Stimulated activated CD8-positive, alpha-beta memory T cell treated with anti-CD3 and anti-CD28 coated beads, Interleukin-15, amount 100 ng/mL, for 1 hour (primary cell): ENCODE measurements at places on chromosomes 5 and 9.

DNA sequence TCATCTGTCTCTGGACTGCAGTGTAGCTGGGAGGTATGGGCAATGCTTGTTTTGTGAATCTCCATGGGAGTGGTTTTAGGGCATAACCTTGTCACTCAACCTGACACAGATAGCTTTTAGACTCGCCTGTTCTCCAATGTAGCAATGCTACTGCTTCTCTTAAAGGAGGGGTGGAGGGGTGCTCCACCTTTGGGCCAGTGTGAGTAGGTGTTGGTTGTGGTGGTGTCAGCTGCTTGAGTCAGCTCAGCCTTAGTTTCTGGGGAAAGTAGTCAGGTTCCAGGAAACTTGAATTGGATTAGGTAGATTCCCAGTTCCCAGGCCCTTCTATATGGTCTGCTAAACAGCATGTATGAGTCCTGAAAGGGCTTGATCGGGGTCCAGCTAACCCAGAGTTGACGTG lies 91.1 kb upstream of the PLPPR1 start:
- no peak for DNase-seq

GRCh38 chr5:130077007-130077406 lies 172.7 kb downstream of the CHSY3 start:
- no peak for DNase-seq

DNA sequence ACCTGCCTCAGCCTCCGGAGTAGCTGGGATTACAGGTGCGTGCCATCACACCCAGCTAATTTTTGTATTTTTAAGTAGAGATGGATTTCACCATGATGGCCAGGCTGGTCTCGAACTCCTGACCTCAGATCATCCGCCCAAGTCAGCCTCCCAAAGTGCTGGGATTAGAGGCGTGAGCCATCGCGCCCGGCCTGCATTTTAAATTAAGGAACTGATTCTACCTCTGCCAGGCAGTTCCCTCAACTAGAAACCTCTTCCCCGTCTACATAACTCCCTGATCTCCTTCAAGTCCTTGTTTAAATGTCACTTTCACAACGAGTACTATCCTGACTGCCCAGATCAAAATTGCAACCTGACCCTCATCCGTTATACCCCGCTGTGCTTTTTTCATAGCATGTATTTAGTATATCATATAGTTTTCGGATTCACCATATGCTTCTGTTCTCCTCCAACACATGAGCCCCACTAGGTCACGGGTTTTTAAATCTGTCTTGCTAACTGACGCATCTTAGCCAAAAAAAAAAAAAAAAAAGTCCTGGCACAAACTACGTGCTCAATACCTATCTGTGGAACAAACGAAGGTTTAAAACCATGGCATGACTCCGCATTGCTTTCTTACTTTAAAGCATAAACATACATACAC lies 858 bp upstream of the SOWAHA start:
- no peak for DNase-seq

DNA sequence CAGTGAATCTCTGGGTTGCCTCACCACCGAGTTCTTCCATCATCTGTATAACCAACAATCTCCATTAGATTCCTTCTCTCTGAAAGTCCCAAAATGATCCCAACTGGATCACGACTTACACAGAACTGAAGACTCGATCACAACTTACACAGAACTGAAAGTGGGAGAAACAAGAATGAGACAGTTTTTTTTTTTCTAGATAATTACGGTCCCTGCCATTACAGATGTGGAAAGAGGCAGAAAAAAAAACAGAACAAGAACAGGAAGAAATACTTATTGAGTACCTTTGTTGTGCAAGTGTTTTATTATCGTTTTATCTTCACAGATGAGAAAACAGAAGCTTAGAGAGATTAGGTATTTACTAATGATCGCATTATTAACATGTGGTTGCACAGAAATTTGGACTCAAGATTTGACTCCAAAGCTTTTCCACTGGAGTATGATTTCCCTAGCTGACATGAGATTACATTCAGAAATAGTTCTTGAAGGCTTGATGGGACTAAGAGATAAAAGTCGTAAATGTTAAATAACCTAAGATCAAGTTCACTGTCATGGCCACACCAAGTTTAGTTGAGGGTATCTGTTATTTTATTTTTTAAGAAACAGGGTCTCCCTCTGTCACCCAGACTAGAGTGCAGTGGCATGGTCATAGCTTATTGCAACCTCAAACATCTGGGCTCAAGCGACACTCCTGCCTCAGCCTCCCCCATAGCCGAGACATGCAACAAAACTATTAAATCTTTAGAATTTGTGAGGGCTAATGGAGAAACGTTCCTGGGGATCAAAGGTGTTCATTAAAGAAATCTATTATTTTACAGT lies 8.9 kb downstream of the PLK2 start:
- no peak for DNase-seq

GRCh38 chr5:38821679-38822078 lies 24.1 kb upstream of the OSMR start:
- no peak for DNase-seq

DNA sequence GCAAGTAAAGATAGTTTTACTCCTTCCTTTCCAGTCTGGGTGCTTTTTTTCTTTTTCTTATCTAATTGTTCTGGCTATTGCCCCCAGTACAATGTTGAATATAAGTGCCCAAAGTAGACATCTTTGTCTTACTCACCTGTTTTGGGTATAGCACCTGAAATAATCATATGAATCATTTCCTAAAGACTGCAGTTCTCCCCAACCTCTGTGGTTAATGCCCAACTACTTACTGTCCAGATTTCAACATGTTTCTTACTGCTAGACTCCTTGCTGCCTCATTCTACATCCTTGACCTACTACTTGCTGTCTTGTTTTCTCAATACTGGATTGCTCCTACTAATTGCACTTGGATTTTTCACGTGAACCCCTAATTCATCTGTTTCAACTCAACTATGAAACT lies 8.8 kb upstream of the HSDL2 start:
- no peak for DNase-seq

GRCh38 chr9:128088253-128088945 lies 20.4 kb downstream of the SLC25A25 start:
- DNase-seq: no peak

DNA sequence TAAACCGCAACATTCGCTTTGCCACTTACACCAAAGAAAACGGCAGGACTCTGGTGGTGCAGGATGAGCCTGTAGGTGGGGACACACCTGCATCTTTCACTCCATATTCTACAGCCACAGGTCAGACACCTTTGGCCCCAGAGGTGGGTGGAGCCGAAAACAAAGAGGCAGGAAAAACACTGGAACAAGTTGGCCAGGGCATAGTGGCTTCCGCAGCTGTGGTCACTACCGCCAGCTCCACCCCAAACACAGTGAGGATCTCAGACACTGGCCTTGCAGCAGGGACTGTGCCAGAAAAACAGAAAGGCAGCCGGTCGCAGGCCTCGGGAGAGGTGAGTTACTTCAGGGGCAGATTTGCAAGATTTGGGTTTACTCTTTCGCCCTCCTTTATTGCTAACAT lies 33.8 kb downstream of the KDM3B start:
- DNase-seq: no peak

GRCh38 chr9:76796296-76796695 lies 32.1 kb downstream of the PCA3 start:
- no peak for DNase-seq

DNA sequence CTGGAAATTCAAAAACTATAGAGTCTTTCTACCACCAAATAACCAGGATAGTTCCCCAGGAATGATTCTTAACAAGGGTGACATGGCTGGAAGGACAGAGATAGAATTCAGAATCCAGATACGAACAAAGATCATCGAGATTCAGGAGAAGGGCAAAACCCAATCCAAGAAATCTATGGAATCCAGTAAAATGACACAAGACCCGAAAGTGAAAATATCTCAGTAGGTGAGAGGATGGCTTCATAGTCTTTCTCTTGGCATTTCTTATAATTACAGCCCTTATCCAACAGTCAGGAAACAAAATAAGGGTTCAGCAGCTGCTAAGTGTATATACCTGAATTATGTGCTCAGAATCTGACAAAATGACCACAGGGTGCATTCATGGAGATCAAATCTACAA lies 81.8 kb downstream of the FAM174A start:
- DNase-seq: no peak
